ENCODE measurements at places on chromosomes 12 and 14. TPM values are rescaled to one million over a fixed set of nuclear protein-coding genes. Genes with fewer than 3 reads are reported as not detected.
A peak's percentile ranks its signal among the peaks of the same experiment; 100 is the strongest.

GRCh38 chr14:23528555-23528954 lies 23.0 kb downstream of the ZFHX2 start:
- no peak for DNase-seq

- no peak for DNase-seq
Measured at GRCh38 chr12:74689071-74689655, 151.5 kb downstream of the ATXN7L3B start.

DNA sequence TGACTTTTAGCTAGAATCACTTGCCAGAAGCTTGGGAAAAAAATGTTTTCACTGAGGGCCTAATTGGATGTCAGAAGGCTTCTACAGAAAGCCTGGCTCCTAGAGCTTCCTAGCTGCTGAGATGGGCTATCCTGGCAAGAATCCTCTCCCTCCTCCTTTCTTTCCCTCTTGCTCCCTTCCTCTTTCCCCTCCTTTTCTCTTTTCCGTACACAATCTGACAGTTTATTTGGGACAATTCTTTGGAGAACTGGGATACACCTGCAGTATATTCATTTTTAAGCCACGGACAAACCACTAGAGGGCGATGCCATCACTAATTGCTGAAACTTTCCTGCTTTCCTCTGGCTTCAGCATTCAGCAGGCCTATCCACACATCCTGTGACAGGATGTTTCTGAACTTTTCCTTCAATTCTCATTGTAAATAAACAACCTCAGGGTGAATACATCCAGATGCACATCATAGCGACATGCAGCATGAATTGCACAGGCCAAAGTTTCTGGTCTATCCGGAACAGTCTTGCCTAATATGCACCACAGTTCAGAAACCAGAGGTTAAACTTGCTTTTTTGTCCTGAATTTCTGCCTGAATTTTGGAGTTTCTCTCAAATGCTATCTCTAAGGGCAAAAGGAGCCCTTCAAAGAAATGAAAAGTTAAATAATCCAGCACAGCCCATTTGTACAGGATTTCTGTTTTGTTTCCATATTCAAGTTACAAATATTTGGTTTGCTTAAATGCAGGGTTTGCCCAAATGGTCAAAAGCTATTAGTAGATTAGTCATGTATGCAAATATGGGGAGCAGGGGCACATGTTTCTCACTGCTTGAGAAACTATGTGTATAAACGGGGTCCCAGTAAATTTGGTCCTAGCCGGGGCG lies 142.8 kb downstream of the PAWR start:
- no peak for DNase-seq

The KICS2 gene
- 6.0 TPM for total RNA-seq

DNA sequence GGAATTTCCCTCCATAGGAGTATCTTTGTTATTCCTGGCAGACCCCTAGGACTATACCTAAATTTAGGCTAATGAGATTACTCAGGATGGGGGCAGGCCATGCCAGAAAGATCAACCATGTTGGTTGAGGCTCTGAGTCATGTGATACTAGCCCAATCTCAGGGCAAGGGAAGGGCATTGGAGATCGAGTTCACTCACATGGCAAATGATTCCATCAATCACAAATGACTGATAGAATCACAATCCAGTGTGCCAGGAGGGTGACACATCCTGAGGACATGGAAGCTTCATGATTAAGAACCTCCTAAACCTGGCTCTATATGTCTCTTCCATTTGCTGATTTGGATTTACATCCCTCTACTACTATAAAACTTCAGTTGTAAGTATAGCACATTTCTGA lies 182.3 kb downstream of the NTF3 start:
- DNase-seq = no peak

The EEF1AKMT3 gene
- 18.3 TPM for total RNA-seq

GRCh38 chr12:84497819-84498218 lies 414.8 kb downstream of the SLC6A15 start:
- no peak for DNase-seq

DNA sequence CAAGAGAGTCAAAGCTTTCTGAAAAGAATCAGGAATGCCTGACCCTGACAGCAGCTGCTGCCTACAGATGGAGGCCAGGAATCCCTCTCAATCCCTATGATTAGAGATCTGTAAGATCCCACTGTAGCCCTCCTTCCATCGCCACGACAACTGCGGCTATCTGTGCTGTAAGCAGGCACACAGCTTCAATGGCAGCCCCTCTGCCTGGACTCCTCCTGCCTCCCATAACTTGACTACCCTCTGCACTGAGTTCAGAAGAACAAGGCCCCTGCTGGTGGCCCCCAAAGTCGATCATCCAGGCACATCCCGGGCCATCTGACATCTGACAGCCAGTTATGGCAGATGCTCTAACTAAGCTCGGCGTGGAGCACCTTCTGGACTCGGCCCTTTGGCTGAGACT lies 2.9 kb downstream of the CLMN start:
- no peak for DNase-seq

The PROX2 gene
- not detected for total RNA-seq

- peak; percentile 39 for DNase-seq
Measured at GRCh38 chr14:91352728-91353692, 64.6 kb downstream of the CCDC88C start.

GRCh38 chr14:91129261-91129660 lies 15.4 kb downstream of the DGLUCY start:
- DNase-seq = no peak

DNA sequence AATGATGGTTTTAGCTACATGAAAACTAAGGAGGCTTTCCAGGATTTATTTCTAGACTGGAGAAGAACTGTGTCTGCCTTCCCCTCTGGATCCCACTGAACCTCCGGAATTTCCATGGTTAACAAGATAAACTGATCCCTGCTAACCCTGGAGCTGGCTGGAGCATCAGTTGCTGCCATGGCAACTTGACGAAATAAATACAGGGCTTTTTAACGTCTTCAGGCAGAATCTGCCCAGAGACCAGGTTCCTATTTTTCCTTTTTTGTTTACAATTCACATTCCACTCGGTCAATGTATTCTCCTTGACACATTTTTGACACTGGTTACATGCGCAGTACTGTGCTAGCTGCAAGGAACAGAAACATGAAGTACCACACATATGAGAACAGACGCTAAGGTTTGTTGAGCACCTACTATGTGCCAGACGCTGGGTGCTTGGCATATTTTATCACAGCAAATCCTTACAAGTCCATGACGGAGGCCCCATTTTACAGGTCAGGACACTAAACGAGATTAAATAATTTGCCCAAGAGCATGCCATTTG lies 1.7 kb downstream of the C14orf132 start:
- no peak for DNase-seq

The ACRBP gene
- 5.2 TPM for total RNA-seq

DNA sequence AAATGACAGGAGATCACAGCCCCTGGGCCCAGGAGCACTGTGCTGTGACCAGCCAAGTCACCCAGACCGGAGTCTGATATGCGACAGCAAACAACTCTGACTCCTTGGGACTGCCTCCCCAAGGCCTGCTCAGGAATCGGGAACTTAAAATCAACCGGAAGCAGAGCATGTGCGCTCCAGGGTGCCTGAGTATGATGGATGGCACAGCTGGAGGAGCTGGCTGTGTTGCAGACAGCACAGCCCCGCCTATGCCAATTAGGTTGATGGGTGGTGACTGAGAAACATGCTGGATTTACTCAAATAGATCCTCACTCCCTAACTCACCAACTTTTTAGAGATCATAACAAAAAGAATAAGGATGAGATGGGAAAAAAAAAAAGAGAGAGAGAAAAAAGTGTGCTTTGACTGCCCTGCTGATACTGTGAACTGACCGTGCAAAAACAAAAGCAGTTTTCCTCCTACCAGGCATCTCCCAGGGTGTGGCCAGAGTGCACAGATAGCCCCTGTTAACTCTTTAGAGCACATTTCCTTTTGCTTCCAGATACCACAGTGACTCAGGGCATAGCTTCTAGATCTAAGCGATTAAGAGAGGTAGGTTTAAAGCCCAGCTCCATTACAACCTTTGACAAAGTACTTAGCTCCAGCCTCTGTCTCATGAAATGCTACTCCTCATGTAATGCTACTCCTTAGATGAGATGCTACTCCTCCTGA lies 27.4 kb upstream of the STON2 start:
- no peak for DNase-seq

The CD4 gene
- total RNA-seq = 38.2 TPM

The SAV1 gene
- 29.3 TPM for total RNA-seq

DNA sequence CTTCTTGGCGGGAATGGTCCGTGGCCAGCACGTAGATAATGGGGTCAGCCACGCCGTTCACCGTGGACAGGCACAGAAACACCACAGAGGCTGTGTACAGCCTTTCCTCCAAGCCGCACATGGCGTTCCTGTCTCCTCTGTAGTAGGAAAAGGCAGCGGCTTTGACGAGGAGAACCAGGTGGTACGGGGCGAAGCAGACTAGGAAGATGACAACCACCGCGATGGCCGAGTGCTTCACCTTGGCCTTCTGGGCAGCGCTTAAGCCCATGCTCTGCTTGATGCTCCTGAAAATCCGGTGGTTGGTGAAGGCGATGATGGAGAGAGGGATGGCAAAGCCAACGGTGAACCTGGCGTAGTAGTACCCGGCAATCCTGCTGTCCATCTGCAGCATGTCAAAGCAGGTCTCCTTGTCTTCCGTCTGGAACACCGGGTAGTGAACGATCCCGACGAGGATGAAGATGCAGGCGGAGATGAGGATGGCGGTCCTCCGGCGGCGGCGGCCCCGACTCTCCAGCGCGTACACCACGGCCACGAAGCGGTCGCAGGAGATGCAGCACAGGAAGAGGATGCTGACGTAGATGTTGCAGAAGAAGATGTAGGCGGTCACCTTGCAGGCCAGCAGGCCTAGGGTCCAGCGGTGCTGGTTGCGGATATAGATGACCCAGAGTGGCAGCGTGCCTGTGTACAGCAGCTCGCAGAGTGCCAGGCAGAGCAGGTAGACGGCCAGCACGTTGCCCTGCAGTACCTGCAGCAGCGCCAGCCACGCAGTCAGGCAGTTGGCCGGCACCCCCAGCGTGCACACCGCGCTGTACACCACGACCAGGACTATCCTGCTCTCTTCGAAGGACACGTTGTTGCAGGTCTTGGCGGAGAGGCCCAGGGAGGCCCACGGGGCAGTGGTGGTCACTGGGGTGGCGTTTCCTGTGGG lies 13.8 kb downstream of the GPR132 start:
- DNase-seq = peak; percentile 78

DNA sequence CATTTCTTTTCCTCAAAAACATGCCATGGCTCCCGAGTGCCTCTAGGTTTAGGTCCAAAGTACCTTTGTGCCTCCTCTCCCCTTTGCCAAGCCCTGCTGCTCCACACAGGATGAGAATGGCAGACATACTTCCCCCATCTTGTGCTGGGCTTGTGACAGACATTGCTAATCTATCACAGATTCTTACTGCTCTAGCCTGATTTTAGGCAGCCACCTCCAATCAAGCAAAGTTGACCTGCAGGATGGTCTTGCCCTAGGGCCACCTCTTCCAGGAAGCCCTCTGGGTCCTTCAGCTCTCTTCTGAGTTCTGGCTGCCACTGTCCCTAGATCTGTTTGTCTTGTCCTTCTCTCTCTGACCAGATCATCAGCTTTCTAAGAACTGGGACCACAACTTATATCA lies 20.5 kb downstream of the FOXN4 start:
- no peak for DNase-seq

DNA sequence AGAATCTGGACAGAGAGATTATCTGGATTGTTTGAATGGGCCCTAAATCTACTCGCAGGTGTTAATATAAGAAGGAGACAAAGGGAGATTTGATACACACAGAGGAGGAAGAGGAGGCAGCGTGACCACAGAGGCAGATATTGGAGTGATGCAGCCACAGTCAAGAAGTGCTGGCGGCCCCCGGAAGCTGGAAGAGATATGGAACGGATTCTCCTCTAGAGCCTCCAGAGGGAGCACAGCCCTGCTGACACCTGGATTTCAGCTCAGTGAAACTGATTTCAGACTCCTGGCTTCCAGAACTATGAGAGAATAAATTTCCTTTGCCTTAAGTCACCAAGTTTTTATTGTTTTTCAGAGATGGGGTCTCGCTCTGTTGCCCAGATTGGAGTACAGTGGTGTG lies 9.2 kb upstream of the TC2N start:
- DNase-seq = no peak

The MAP3K9 gene
- total RNA-seq = 9.7 TPM

The RAB35 gene
- 63.1 TPM for total RNA-seq

The ABHD12B gene
- 0.26 TPM for total RNA-seq

DNA sequence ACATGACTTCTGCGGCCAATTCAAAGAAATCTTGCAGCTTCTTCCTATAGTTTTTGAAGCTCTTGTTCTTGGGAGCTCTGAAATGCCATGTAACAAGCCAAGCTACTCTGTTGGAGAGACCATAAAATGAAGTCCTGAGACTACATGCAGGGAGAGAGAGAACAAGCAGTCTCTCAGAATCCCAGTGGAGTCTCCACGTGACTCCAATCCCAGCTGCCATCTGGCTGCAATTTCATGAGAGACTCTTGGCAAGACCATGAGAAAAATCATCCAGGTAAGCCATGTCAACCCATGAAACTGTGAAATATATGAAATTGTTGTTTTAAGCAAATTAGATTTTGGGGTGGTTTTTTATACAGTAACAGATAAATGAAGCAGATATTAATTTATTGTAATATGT lies 54.4 kb downstream of the KLRG1 start:
- no peak for DNase-seq

DNA sequence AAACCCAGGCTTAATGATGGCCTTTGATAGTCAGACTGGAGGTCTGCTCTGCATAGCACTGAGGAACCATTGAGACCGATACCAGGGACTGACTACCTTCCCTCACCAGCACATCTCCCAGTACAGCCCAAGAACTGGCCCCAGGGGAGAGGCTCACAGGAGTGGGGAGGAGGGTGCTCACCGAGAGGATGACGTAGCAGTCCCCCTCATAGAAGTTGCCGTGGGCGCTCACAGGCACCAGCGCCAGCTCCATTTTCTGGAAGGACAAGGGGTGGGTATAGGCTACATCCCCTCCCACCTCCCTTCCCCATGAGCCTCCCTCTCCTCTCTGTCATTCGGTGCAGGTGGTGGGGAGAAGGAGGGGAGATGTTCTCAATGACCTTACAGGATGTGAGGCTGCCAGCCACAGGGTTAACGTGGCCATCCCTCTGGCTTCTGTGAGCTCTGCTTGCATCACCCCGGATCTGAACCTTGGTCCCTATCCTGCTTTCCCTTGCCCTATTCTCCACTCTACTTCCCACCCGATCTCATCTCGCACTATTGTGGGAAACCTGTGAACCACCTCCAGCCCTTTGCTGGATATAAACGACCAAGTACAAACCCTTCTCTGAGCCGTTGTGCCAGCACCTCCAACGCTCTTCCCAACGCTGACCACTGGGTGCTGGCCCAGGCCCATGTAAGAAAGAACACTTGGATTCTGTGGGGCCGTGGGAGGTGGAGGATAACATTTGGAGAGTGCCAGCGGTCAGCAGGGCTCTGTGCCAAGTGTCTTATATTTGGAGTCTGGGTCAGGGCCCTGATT lies 4.4 kb downstream of the AVIL start:
- no peak for DNase-seq

DNA sequence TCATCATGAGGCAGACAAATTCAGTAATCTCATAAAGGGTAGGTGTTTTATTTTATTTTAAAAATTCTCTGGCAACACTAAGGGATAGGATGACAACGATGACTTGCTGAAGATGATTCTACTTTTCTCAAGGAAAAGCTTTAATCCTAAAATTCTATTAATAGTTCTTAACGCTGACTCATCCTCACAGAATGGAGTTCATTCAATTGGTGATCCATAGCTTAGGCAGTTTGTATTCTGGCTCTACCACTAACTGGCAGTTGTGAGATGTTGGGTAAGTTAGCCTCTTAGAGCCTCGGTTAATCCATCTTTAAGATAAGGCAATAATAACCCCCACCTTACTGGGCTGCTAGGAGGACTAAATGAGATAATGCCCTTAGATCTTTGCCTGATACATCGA lies 116.3 kb downstream of the RTN1 start:
- no peak for DNase-seq
